ENCODE measurements at places on chromosomes 1 and 21.

- DNase-seq, result no peak
Observed at GRCh38 chr1:66998972-66999371, 55.0 kb downstream of the SLC35D1 start.

DNA sequence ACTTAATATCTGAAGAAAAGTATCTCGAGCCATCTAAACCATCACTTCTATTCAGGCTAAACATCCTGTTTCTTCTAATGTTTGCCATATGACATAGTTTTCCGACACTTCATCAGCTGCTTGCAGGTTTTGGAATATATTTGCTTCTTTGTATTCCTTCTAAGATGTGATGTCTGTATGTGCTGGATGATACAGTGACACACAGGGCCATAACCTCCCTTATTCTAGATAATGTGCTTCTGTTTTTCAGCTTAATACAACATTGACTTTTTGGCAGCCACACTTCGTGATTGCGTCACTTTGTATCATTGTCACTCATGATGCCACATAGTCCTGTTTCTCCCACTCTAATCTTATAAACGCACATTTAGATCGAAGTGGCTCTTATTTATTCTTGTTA lies 156.3 kb downstream of the CRB1 start:
- DNase-seq, result no peak

GRCh38 chr1:111006556-111006955 lies 42.8 kb upstream of the LRIF1 start:
- no peak for DNase-seq

DNA sequence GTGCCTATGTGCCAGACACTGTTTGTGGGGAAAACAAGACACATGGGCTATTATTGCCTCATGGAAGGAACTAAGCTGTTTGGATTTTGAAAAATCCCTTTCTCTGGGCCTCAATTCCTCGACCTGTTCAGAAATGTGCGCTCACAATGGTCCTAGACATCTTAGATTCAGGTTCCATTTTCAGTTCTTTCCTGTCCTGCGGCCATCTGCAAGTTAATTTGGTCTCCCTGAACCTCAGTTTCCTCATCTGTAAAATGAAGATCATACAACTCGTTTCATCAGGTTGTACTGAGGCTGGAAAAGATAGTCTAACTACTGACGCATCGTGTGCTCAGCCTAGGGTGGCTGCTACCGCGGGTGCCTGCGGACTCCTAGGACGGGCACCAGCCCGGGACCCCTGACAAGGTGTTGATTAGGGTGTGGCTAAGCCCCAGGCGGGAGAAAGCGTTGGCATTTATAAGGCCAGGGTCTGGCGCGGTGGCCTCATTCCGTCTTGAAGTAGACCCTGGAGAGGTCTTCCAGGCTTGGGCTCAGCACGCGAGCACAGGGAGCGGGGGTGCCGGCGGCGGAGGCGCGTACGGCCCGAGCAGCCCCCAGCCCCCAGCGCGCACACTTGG lies 493 bp upstream of the ELOA start:
- no peak for DNase-seq

GRCh38 chr1:40306296-40306695 lies 10.8 kb downstream of the COL9A2 start:
- DNase-seq, result no peak

GRCh38 chr1:44146536-44147361 lies 5.3 kb upstream of the KLF18 start:
- no peak for DNase-seq

DNA sequence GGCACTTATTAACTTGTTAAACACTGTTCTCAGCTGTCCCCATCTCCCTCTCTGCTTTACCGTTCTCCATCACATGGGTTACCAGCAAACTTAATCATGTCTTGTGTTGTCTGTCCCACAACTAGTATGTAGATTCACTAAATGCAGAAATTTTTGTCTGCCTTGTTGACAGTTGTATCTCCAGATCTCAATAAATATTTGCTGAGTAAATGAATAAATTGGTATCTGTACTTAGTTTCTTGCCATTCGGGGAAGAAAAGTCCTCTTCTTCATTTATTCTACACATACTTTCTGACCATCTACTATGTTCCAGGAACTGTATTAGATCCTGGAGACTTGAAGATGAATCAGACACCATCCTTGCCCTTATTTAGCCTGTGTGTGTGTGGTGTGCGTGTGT lies 97.9 kb downstream of the KCND3 start:
- no peak for DNase-seq

- DNase-seq, result no peak
Observed at GRCh38 chr1:25474439-25475047, 43.8 kb downstream of the MACO1 start.

DNA sequence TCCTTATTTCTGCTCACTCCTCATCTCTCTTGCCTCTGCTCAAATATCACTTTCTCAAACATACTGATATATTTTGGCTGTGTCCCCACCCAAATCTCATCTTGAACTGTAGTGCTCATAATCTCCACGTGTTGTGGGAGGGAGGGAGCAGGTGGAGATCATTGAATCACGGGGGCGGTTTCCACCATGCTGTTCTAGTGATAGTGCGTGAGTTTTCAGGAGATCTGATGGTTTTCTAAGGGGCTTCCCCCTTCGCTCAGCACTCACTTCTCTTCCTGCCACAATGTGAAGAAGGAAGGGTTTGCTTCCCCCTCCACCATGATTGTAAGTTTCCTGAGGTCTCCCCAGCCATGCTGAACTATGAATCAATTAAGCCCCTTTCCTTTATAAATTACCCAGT lies 26.6 kb downstream of the ZBTB8OS start:
- no peak for DNase-seq

DNA sequence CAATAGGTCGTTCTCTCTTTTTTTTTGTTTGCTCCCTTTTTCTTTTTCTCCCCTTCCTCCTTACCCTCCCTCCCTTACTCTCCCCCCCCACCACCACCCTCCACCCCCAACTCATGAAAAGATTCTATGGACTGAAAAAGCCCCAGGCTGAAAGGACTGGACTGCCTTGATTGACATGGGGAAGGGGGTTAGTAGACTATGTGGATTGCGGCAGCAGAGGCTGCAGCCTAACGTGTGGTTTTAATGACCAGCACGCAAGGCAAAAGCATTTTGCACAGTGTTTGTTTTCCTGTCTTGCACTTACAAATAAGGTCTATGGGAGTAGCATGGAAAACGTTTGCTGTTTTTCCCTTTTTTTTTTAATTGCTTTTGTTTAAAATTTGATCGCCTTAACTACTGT lies 5.5 kb downstream of the ZBTB18 start:
- DNase-seq, result no peak

DNA sequence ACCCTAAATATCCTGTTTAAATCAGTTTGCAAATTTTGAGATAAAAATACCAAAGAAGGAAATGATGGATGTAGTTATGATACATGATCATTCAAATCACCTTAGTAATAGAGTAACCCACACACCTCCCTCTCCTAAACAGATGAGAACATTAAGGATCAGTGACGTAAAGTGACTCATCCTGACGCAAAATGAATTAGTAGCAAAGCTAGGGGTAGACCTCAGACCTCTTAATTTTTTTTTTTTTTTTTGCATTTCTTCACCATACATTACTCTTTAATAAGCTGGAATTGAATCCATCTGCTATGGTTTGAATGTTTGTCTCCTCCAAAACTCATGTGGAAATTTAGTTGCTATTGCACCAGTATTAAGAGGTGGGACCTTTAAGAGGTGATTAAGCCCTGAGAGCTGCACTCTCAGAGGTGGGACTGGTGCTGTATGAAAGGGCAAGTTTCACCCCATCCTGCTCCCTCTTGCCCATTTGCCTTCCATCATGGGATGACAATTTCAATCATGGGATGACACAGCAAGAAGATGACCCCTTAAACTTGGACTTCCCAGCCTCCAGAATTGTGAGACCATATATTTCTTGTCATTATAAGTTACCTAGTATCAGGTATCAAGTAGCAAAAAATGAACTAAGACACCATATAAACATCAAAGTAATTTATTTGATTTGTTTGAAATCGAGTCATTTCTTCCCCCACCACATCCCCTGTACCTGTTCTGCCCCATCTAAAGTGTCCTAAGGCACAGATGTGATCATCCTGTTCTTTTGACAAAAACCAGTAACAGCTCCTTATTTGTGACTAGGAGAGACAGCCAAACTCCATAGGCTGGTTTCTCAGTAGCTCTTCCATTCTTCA lies 114.6 kb upstream of the DUSP10 start:
- no peak for DNase-seq

DNA sequence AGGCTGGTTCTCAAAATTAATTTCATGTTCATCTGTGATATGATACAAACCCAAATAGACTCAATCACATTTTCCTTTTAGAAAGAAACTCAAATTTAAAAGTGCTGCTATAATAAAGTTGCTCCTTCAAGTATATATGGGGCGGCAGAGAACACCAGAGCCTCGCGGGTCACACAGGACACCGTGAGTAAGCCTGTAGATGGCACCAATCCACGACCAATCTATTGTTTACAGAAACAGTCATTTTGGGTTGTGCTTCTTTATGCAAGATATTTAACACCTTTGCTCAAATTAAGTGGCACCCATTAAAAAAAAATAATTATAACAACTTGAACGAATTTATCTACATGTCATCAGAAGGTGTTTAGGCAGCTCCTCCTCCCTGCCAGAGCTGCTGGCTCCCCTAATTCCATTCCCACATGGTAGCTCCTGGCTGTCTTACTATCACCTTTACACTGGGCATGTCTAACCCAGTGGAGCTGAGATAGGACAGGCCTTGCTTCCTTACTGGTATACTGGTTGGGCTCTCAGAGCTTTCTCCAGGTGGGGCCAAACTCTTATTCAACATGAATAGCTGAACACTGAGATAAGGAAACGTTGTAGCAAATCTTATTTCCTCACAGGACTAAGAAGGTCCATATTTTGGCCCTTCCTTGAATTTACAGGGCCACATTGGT lies 287.0 kb downstream of the SDCCAG8 start:
- DNase-seq, result no peak

DNA sequence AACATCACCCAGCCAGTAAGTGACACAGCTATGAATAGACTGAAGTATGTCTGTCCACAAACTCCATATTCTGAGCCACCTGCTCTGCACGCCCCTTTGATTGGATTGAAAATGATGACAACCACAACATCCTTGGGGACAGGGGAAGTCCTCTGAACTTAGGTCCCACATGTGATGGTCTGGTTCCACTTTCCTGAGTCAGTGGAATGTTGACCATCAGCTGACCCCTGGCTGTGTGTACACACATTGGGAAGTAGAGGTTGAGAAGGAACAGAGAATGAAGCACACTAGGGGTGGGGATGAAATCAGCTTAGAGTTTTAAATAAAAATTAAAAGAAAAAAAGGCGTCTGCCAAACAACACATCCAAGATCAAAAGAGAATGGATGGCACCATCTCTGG lies 8.0 kb upstream of the DISP3 start:
- DNase-seq, result no peak

DNA sequence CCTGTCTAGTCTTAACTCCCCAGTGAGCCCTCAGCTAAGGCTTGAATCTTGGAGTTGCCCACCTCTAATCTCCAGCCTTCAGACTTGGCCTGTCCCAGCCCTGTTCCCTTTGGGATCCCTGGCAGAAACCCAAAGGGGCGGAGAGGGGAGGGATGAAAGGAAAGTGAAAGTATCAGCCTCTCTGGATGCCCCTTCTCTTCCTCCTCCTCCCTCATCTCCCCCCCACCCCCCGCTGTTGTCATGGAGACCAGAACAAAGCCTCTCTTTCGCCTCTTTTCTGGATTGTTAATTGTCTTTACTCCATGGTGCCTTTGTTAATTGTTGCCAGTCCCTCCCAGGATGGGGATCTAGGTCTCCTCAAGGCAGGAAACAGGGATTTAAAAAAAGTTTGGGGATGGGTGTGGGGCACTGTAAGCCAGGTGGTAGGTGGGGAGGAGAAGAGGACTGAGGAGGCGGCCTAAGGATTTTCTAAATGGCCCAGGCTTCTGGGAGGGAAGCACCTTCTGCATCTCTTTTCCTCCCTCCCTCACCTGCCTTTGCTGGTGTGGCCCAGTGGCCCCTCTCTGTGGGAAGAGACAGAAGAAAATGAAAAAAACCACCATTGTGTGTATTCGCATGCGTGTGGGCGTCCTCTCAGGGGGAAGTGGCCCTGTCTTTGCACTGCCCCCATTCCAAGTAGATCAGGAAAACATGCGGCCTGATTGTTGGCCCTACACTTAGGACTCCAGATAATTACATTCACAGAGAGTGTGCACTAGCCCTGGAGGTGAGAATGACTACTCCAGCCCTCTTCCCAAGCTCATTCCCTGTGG lies 7.5 kb upstream of the SOX13 start:
- no peak for DNase-seq

- DNase-seq, result no peak
Observed at GRCh38 chr1:29607236-29607635, 370.9 kb downstream of the PTPRU start.

- DNase-seq, result no peak
Observed at GRCh38 chr1:226939438-226940028, 561 bp upstream of the COQ8A start.

GRCh38 chr1:230175163-230175747 lies 108.2 kb downstream of the GALNT2 start:
- DNase-seq, result no peak

DNA sequence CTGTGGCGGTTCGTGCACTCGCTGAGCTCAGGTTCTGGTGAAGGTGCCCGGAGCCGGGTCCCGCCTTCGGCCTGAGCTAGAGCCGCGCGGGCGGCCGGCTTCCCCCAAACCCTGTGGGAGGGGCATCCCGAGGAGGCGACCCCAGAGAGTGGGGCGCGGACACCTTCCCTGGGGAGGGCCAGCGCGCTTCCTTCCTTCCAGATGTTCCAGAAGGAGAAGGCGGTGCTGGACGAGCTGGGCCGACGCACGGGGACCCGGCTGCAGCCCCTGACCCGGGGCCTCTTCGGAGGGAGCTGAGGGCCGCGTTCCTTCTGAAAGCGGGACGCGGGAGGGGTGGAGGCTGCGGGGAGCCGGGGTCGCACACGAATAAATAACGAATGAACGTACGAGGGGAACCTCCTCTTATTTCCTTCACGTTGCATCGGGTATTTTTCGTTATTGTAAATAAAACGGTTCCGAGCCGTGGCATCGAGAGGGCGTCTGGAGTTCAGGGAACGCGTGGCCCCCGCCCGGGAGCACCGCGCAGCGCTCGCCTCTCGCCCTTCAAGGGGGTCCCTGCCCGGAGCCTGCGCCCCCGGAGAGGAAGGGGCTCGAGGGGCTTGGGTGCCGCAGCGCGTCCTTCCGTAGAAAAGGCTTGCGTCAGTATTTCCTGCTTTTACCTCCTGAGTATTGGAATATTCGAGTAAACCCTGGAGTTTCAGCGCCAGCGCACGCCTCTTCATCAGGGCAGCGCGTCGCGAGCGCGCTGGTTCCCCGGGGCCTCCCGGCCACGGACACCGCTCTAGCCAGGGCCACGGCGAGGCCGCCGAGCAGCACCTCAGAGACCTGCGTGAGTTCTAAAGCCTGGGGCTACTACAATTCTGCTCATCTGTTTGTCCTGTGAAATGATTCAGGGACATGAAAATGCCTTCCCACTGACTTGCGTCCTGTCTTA lies 11.5 kb downstream of the YBEY start:
- DNase-seq, result no peak

- DNase-seq, result no peak
Observed at GRCh38 chr1:74812180-74812541, 79.2 kb downstream of the TYW3 start.

DNA sequence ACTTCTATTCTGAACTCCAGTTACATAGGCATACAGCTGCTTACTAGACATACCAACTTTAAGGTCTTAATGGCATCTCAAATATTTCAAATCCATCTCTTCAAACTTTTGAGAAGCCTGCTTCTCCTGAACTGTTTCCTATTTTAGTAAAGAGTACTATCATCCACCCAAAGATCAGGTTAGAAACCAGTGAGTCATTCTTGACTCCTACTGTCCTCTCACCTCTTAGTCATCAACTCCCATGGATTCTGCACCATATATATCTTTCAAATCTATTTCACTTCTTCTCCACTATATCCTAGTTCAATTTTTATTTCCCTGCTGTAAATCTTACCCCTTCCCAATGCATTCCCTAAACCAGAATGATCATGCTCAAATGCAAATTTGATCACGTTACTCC lies 18.1 kb upstream of the BEND5 start:
- no peak for DNase-seq
